ENCODE measurements at places on chromosomes 11 and 22.

- DNase-seq, result no peak
These were observed 16.5 kb downstream of the RDX start for GRCh38 chr11:110279881-110280280.

- DNase-seq, result peak; percentile 63
These were observed 85.2 kb upstream of the PPARA start for GRCh38 chr22:46064966-46065666.

DNA sequence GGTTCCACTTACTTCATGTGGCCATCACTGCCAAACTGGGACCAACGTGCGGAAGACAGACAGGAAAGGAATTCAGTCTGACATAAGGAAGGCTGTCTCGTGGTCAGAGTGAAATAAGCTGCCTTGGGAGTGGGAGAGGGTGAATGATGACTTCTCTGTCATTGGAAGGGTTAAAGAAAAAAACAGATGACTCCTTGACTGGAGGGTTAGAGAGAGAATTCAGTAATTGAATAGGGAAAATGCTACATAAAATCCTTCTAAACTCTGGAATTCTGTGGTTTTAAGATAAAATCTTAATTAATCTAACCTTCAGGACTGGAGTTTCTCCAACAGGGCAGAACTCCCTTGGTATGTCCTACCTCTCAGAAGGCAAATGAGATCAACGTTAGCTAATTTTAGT lies 33.8 kb downstream of the RAB30 start:
- DNase-seq, result no peak

DNA sequence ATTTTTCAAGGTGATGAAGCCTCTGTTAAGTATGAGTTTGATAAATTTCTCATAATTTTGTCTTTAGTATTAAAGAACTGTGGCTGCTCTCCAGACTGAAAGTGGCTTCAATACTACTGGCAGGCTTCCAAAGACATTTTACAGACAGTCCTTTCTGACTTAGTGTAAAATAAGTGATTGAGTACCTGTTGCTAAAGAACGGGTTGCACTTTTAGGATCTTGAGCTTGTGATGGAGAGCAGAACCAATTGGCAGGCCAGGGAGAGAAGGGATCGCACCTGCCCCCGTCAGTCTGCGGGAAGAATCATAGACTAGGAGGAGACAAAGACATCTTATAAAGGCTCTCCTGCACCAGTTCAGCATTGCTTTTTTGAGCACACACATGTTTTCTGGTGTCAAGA lies 4.4 kb downstream of the NCAM1 start:
- DNase-seq, result no peak

DNA sequence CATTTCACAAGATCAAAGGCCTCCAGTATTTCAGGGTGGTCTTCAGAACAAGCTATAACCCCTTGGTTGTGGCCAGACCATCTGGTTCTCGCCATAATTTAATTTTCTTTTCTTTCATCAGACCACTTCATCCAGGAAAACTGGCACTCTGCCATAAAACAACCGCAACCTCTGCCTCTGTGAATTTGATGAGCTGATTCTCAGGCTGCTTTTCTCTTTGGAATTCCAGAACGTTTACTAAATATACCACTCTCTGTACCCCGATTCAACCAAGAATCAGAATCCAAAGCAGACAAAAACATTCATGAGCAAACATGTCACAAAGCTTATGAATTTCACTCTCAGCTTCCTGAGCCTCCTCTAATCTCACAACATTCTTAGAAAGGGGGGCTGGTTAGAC lies 331.8 kb upstream of the SYN3 start:
- DNase-seq, result peak; percentile 4

- peak; percentile 98 for DNase-seq
These were observed 6.7 kb upstream of the AHNAK start for GRCh38 chr11:62553080-62553838.

DNA sequence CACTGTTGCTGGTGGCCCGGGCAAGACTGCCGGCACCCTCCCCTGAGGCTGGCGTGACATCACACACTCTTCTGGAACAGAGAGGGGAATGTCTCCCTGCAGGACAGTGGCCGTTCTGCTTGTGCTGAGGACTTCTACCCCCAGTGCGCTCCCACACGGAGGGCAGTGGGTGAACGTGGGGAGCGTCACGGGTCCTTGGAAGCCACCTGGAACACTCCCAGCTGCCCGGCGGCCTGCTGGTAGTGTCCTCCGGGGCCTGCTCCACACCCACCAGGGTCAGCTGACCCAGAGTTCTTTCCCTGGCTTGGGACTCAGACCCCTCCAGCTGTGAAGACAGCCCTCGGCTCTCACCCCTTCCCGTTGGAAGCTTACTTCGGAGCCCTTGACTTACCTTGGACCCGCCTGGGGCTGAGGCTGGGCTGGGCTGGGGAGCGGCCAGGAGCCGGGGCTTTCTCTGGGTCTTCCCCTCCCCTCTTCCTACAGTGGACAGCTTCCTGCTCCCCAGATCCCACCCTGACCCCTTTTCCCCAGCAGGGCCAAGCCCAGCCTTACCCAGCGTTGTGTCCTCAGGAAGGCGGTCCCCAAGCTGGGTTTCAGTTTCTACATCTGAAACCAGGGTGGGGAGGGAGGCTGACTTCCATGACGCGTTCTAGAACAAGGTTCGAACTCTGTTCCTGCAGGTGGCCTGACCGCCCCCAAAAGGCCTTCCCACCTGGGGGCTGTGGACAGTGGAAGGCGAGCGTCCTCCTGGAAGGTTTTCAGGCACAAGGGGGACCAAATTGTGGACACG lies 14.8 kb upstream of the GAL start:
- DNase-seq, result no peak

DNA sequence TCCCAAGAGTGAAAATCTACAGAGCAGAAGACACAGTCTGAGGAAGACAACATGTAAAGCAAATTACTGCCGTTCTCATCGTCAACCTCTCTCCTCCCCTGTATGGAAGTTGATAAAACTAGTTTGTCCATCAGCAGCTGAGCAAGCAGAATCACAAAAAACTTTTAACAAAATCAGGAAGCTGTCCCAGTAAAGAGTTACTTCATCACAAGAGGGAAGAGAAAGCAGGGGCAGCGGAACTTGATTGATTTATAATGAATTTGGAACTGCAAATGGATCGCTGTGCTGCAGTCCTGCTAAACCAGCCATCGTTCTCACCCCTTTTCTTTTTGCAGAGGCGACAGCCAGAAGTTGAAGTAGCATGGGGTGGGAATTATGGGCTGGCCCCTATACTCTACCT lies 13.7 kb upstream of the UCP3 start:
- DNase-seq, result no peak

DNA sequence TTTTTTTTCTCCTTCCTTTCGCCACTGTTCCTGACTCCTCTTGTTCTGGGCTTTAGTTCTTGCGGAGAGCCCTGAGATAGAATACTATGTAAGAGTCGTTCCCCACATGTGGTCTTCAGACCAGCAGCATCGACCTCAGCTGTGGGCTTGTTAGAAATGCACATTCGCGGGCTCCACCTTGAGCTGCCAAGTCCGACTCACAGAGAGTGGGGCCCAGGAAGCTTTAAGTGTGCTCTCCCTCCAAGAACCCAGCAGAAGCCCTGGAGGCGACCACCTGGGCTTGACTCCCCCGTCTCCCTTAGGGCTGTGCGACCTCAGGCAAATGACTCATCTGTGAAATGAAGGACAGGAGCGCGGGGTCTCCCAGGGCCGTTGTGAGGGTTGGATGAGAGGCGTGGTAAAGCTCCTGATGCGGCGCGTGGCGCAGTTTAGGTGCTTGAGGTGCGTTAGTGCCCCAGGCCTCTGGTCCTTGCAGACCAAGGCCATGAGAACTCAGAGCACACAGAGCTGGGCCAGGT lies 18.8 kb downstream of the SAMM50 start:
- no peak for DNase-seq
